NCI-H1105 treated with DMSO at 0.1 percent for 48 hours (cell line): ENCODE measurements at places on chromosomes 12 and 14.

DNA sequence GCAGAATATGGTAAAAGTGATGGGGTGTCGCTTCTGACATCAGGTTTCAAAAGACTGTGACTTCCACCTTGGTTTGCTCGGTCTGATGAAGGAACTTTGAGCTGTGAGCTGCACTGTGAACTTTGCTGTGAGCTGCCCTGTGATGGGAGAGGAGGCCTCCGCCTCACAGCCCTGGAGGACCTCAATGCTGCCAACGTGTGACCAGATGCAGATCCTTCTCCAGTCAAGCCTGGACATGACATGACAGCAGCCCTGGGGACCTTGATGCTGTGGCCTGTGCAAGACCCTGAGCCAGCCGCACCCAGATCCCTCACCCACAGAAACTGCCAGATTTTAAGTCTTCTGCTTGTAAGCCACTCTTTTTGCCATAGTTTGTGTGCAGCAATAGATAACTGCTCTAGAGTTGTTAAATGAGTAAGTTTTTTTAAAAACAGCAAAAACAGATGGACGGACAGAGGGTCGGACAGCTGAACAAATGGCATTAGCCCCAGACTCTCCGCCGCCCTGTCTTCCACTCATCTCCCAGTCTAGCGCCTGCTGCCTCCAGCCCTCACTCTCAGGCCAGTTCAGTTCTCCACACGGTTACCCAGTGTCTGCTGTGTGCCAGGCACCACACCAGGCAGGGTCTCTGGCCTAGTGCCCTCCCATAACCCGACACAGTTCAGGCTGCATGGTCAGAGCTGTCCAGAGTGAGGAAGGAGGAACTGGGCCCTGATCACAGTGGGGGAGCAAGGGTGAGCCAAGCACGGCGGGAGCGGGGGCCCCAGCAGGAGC, 13.1 kb upstream of the LRTM2 start:
- DNase-seq, result no peak

DNA sequence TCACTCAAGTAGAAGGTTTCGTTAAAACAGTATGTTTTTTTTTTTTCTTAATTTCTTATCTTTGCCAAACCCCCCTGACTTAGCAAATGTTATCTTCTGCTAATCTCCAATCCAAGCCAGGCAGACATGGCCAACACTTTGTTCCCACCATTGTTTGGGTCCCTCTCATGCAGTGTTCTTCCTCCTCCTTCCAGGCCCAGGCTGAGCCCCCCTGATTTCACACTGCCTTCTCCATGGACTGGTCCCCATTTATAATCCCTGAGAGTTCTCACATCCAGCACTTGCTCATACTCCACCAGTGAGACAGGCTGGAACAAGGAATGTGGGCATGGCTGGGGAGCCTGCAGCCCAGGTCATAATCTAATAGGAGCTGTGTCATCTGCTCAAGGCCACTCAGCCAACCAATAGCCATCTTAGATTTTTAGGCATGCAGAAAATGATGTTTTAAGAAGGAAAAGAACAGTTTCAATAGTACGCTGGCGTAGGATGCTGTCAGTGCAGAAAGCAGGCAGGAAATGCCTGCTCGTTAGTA, 238.4 kb upstream of the CCDC196 start:
- no peak for DNase-seq

DNA sequence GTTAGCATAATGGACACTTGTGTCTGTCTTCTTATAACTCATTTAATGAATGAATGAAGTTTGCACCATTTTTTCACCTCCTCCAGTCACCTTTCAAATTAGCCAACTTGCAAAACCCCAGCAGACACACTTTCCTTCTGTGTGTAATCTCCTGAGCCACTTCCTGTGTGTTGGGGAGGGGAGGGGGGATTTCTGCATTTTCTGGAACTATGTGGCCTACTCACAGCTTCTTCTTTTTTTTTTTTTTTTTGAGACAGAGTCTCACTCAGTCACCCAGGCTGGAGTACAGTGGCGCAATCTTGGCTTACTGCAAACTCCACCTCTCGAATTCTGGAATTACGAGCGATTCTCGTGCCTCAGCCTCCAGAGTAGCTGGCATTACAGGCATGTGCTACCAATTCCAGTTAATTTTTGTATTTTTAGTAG, 4.1 kb upstream of the SERPINA1 start:
- DNase-seq, result no peak

DNA sequence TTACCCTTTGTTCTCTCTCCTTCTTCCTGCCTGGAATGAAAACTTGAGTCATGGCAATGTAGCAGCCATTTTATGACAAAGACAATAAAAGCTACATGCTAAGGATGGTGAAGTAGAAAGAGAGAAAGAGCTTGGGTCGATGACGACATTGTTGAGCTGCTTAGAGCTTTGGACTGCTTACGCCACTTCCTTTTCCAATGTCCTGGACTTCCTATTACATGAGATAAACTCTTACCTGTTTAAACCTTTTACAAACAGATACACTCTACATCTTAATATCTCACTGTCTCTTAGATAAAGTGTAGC, 70.1 kb downstream of the PEBP1 start:
- no peak for DNase-seq
